ENCODE measurements at places on chromosomes 7 and 10.

DNA sequence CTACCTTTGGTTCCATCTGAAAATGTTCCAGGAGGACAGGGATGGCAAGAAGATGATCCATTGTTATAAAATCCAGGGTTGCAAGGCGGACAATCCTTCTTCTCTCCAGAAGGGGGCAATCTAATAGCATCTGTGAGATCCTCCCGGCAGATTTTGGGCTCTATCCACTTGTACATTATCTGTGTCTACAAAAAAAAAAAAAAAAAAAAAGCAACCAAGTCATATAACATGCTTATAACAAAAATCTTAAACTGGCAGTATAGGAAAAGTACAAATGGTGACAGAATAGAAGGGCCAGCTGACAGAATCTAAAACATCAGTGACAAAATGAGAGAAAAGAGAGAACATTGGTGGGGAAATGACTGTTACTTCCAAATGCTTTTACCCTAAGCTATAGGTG lies 132.7 kb downstream of the ELAPOR2 start:
- no peak for DNase-seq

GRCh38 chr10:70441895-70442309 lies 421 bp upstream of the NODAL start:
- DNase-seq, result no peak

DNA sequence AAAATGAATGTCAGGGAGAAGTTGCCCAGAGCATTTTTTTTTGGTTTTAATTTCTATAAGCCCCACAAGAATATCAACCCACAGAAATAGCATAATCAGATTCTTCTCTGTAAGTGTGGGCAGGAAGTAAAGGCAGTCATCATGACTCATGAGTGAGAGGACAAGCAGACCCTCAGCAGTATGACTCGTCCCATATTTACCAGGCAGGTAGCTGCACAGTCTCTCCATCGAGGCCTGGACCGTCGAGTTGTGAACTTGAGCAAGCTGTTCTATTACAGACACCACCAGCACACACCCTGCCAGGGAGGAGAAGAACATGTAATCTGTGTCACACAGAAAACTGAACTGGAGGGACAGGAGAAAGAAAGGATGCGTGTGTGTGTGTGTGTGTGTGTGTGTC lies 37.8 kb downstream of the AOAH start:
- DNase-seq, result no peak

- peak; percentile 86 for DNase-seq
These were observed at the start of gene LHPP for GRCh38 chr10:124461642-124462347. Gene LHPP, plus strand, starts transcription at chr10:124461823. Its CDS starts 40 bp downstream, at chr10:124461863.

- DNase-seq, result no peak
These were observed 186.7 kb downstream of the PCLO start for GRCh38 chr7:82975811-82976468.
